Vagina (tissue), 2 donors: ENCODE measurements at places on chromosomes 11 and 22.

GRCh38 chr11:19874266-19874665 lies 161.6 kb downstream of the NAV2 start:
- DNase-seq = no peak

- DNase-seq = no peak
Observed at GRCh38 chr11:46457021-46457420, 65.4 kb upstream of the CHRM4 start.

DNA sequence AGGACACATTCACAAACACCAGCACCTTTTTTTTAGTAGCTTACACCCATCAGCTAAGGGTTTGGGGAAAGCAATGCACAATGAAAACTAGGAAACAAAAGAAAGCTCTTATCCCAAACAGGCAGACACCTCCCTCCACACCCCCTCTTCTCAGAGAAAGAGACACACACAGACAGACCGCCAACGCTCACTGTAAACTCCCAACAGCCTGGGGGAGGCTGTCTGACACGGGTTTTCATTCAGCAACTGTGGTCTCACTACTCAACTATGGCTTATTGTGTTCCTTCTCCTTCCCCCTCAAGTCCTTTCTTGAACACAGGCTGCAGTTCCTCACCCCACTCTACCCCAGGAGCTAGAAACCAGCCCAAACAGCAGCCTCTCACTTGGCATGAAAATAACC lies 123.4 kb downstream of the C11orf58 start:
- no peak for DNase-seq

DNA sequence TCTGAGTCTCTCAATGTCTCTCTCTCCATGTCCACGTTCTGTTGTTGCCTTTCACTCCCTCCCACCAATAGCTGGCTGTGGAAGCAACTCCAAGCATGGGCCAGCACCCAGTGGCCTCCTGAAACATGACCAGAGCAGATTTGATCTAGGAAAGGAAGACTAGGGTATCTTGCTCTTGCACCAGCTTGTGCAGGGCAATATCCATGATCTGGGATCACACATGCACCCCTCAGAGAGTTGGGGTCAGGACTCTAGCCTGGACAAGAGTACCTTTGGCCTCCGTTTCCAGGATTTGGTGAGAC lies 34.5 kb upstream of the RIC3 start:
- no peak for DNase-seq

- DNase-seq = no peak
Observed at GRCh38 chr11:10979529-10979928, 121.7 kb upstream of the ZBED5 start.

DNA sequence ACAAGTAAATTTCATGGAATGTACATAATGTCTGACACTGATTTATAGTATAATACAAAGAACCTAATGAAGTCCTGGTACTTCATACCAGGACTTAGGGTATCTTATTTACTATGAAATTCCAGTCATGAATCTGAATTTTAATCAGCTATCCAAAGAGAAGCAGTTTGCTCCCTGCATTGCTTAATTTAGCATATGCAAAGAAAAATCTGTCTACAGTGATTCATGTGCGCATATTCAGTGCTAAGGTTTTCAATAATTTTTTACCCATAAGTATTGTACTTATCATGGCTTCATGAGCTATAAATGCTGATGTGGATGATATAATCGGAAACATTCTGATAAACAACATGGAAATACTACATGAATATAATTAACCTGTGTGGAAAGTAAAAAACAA lies 185.6 kb upstream of the ARHGAP42 start:
- no peak for DNase-seq

DNA sequence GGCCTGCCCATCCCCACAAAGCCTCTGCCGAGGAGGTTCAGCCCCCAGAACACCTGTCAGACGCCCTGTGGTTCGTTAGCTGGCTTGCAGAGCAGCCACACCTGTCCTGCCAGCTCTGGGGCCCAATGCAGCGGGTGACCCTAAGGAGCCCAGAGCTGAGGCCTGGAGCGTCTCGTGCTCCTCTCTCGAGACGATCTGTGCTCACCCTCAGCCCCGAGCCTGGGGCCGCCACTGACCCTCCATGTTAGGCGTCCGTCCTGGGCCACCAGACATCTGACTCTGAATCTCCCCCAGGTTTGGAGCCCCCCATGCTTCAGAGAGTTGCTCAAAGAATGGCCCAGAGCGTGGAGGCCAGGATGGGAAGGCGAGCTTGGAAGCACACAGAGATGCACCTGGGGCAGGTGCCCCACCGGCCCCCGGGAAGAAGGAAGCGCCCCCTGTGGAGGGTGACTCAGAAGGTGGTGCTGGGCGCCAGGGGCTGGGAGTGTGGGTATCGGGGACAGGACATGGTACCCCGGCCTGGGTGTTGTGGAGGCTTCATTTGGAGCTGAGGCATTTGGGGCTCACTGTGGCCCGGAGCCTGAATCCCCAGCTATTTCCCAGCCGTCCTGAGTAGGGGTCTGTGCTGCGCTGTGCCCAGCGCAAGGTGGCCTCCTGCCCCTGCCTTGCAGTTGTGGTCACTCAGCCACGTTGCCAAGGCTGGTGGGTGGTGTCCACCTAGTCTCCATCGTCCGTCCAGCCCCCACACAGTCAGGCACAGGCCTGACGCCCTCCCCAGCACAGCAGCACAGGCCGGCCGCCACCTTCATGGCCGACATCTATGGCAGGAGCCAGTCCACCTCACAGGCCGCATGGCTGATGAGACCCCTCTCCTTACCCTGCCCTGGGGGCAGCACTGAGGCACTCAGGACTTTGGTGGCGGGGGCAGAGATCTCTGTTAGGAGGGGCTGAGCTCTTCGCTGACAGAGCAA lies 36.2 kb downstream of the SBF1 start:
- DNase-seq = no peak

DNA sequence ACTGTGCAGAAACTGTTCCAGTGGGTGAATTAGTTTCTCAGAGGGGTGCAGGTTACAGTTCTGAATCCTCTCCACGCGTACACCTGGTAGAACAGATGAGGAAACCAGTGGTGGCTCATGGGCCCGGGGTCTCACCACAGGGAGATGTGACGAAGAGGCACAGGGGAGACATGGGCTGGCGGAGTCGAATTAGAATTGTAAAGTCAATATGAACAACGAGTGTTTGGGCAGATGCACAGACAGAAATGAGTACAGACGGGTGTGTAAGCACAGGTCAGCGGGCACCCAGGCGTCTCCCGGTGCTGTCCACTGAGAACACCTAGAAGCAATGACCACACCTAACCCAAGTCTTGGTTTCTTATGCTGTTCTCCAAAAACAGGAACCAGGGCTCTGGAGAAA lies 41.8 kb downstream of the GNB1L start:
- DNase-seq = no peak

- no peak for DNase-seq
Observed at GRCh38 chr11:100963375-100963774, 166.2 kb downstream of the PGR start.

DNA sequence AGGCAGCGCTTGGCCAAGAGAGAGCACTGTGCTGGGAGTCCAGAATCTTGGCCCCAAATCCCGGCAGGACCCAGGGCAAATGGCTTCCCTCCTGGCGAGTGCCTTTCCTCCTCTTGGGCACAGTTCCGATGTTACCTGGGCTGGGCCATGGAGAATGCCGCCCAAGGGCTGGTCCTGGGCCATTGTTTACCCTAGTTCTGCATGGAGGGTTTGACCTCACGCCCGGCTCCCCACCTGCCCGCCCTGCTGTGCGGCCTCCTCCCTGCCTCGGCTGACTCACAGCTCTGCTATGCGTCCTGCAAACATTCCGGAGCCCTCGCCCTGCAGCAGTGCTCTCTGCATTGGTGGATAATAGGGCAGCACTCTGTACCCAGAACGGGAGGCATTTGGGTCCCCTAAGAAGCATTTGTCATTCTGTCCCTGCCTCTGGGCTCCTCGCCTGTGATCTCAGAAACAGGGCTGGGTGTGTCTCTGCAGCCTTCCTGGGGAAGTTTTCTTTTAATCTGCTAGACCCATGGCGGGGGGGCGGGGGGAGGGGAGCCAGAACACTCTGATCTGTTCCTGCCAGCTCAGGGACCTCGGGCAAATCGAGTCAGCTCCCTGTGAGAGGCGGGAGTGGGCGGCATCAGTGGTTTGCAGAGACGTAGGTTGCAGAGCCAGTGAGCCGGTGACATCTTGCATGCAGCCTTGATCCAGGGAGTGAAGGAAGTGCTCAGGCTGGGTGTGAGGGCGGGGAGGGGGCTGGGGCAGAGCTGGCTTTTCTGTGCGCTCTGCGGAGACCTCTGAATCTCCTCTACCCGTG lies 32.9 kb upstream of the SMIM38 start:
- DNase-seq = no peak

- DNase-seq = no peak
Observed at GRCh38 chr11:19853016-19853415, 140.4 kb downstream of the NAV2 start.

GRCh38 chr11:13104619-13105236 lies 95.6 kb downstream of the RASSF10 start:
- no peak for DNase-seq

- DNase-seq = no peak
Observed at GRCh38 chr22:47388331-47388730, 625.9 kb downstream of the TBC1D22A start.
